ENCODE measurements at places on chromosomes 7 and 10. TPM values are rescaled to one million over a fixed set of nuclear protein-coding genes. Genes with fewer than 3 reads are reported as not detected.

DNA sequence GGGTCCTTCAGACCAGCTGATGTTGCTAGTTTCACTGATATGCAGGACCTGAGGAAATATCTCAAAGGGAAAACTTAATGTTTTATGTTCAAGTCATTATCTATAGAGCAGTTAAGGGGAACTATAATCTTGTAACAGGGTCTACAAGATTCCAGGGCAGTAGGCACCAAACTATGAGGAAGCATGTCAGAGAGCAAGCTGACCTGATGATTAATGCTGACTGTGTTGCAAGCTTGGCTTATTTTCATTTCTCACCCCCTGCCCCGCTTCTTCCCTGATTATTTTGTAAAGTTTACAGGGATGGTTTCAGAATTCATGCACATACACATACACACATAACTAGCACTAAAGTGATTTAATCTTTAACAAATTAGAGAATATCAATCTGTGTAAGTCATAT, 84.3 kb upstream of the CACNA2D1 start:
- no peak overlapping the region for H3K4me3 ChIP-seq
- H3K36me3 ChIP-seq: no peaks in the 10 kb centered on the region
- DNase-seq: no peak
- H3K4me1 ChIP-seq: peaks cover 11% of the 10 kb centered on the region

- H3K27ac ChIP-seq: peak overlapping the region; percentile 50
- peaks cover 82% of the 10 kb centered on the region for H3K4me1 ChIP-seq
- H3K36me3 ChIP-seq: peaks cover 22% of the 10 kb centered on the region
- DNase-seq: peak; percentile 71
Measured at GRCh38 chr10:59894114-59894513, 12.2 kb downstream of the CCDC6 start.

DNA sequence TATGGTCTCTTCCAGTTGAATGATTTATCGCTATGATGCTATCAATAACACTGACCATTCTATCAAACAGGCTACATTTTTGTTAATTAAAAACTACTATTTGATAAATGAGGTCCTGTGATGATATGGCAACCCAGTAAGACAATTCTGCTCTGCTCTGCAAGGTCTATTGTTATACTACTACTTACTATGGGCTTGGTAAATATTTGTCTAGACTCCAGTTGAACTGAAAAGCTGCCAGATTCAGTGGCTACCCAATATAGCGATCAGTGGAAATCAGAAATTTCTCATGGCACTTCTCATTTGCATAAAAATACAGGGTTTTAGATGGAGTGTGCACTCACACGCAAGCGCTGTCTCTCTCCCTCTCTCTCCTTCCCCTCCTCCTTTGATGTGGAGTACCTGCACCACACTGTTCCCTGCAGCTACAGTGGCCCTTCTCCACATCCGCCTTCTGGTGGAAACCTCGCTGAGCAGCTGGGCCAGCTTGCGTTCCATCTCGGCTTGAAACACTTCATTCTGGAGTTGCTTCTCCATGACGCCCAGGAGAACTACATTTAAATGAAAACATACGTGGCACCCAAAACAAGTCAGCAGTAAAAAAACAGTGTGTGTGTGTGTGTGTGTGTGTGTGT, 77.9 kb downstream of the KIAA1549 start:
- peaks cover 12% of the 10 kb centered on the region for H3K4me1 ChIP-seq
- H3K36me3 ChIP-seq: peaks cover 5% of the 10 kb centered on the region
- no peak overlapping the region for H3K4me3 ChIP-seq
- DNase-seq: no peak

HOXA7 gene
- total RNA-seq: not detected

EMX2 gene
- not detected for total RNA-seq

DNA sequence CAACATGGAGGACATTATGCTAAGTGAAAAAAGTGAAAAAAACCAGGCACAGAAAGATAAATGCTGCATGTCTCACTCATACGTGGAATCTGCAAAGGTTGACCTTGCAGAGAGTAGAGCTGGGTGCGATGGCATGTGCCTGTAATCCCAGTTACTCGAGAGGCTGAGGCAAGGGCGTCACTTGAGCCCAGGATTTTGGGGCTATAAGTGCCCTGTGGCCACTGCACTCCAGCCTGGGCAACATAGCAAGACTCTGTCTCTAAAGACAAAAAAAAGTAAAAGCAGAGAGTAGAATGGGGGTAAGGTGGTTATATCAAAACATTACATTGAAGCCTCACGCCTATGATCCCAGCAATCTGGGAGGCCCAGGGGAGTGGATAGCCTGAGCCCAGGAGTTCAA, 22.8 kb downstream of the CBX3 start:
- no peak overlapping the region for H3K4me3 ChIP-seq
- H3K36me3 ChIP-seq: no peaks in the 10 kb centered on the region
- H3K27ac ChIP-seq: no peak overlapping the region

EEPD1 gene
- total RNA-seq: 55.5 TPM

MORN4 gene
- 5.5 TPM for total RNA-seq

AKR1C4 gene
- 0.40 TPM for total RNA-seq

DNA sequence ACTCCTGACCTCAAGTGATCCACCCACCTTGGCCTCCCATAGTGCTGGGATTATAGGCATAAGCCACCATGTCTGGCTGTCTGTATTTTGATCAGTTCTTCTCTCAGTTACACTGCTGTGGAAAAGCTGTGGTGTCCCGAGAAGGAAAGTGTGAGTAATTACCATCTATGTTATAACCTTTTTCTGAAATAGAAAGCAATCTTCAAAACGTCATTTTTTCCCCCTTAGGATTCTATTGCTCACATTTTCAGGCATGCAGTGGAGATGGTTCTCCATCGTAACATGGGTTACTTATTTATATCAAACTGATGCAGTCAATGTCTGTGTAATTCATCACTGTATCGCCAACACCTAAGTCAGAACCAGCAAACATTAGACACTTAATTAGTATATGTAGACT, 103.5 kb upstream of the FAM3C start:
- H3K4me3 ChIP-seq: no peak overlapping the region
- peaks cover 11% of the 10 kb centered on the region for H3K4me1 ChIP-seq
- DNase-seq: no peak
- H3K27ac ChIP-seq: no peak overlapping the region
- H3K36me3 ChIP-seq: peaks cover 3% of the 10 kb centered on the region

DNA sequence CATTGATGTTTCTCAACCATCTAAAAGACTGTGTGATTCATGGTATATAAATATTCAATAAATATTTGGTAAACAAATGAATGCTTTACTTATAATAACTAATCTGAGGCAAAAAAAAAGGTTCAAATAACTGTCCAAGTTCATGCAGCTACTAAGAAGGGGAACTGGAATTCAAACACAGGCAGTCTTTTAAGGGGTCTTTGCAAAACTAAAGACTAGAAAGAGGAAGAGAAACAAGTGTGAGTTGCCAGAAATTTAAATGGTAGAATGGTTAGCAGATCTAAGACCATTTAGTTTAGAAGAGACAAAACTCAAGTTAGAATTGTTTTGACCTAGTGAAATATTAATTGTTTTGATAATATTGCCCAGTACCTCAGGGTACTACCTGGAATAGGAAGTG, 642.0 kb upstream of the LRRN3 start:
- no peaks in the 10 kb centered on the region for H3K36me3 ChIP-seq
- H3K4me1 ChIP-seq: no peaks in the 10 kb centered on the region
- H3K27ac ChIP-seq: no peak overlapping the region
- no peaks in the 10 kb centered on the region for H3K27me3 ChIP-seq
- no peak overlapping the region for H3K4me3 ChIP-seq

DNA sequence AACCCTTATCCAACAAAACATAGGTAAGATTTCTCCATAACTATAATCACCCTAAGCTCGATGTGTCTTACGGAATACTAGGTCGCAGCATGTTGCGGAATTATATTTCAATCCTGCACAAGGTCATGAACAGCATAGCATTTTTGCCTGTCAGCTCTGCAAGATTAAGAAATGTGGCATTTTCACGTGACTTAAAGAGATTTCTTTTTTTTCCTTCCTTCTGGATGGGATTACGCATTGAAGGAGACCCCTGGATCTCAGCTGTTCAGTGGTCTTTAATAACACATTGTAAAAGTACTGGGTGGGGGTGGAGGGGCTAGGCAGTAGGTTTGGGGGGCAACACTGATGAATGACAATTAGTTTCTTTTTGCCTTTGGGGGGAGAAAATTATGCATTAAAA, 106.7 kb downstream of the CUBN start:
- H3K36me3 ChIP-seq: no peaks in the 10 kb centered on the region
- DNase-seq: no peak
- H3K4me3 ChIP-seq: no peak overlapping the region
- H3K4me1 ChIP-seq: peaks cover 8% of the 10 kb centered on the region

C7orf33 gene
- not detected for total RNA-seq

- no peaks in the 10 kb centered on the region for H3K36me3 ChIP-seq
- no peaks in the 10 kb centered on the region for H3K4me1 ChIP-seq
- H3K27me3 ChIP-seq: no peaks in the 10 kb centered on the region
- no peak for DNase-seq
- no peak overlapping the region for H3K27ac ChIP-seq
Measured at GRCh38 chr7:68840991-68841390, 757.3 kb upstream of the AUTS2 start.

- no peaks in the 10 kb centered on the region for H3K36me3 ChIP-seq
- DNase-seq: no peak
- no peaks in the 10 kb centered on the region for H3K27me3 ChIP-seq
- H3K27ac ChIP-seq: no peak overlapping the region
- peaks cover 12% of the 10 kb centered on the region for H3K4me1 ChIP-seq
- peak overlapping the region; percentile 25 for H3K4me3 ChIP-seq
Measured at GRCh38 chr7:100942045-100942774, 7.1 kb upstream of the MUC3A start.
